ENCODE measurements at places on chromosomes 6 and 20.

DNA sequence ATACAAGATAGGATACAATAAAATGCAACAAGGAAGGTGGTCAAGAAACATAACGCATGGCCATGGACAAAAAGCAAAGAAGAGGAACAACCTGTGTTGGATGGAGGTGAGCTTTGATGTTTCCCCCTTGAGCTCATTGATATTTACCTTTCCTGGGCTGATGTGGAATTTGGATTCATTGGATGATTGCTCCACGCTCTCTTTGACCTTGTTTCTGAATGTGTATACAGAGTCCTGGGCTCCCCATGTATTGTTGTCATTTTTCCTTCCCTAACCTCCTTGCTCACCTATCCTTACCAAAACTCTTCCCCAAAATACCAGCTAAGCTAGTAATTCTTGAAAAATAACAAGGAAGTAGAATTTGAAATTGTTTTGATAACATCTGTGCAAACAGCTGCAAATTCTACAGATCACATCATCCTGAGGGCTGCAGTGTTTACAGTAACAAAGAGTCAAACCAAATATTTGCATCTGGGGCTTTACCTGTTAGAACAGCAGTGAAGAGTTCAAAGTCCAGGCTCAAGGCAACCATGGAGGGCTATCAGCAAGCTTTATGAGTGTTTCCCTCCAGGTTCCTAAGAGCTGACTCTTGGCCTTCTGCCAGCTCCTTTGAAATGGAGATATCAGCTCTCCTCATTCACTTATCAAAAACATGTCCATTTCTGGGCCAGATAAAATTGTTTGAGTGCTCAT, 214.3 kb upstream of the MARCKS start:
- no peak for DNase-seq

GRCh38 chr20:10217721-10218410, 764 bp upstream of the SNAP25 start:
- peak; percentile 62 for DNase-seq

- DNase-seq: peak; percentile 62
These were observed 38.5 kb downstream of the TPD52L1 start for GRCh38 chr6:125191916-125192609.

DNA sequence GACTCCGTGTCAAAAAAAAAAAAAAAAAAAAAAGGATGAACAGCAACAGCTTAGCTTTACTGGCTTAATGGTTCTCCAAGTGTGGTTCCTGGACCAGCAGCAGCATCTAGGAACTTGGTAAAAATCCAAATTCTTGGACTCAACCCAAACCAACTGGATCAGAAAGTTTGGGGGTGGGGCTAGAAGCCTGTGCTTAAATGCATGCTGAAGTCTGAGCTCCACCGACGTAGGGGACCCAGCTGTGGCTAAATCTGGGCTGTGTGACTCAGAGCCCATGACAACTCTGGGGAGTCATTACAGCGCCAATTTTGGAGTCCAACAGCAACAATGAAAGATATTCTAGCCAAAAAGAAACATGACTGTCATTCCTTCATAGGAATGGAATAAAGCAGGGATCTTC, 13.6 kb upstream of the CHD6 start:
- no peak for DNase-seq

GRCh38 chr6:5471044-5471443, 209.7 kb downstream of the FARS2 start:
- peak; percentile 82 for DNase-seq

- DNase-seq: no peak
These were observed 212.3 kb downstream of the TAF4 start for GRCh38 chr20:61853073-61854005.

- peak; percentile 39 for DNase-seq
These were observed 54.2 kb downstream of the BCAS4 start for GRCh38 chr20:50848846-50849673.

GRCh38 chr20:59822291-59823029, 111.0 kb downstream of the SYCP2 start:
- DNase-seq: no peak

- no peak for DNase-seq
These were observed 269.9 kb downstream of the BCKDHB start for GRCh38 chr6:80376411-80376810.

- no peak for DNase-seq
These were observed 74.5 kb upstream of the MRPS10 start for GRCh38 chr6:42292004-42292740.
